ENCODE measurements at places on chromosomes 12 and 14. TPM values are rescaled to one million over a fixed set of nuclear protein-coding genes. Genes with fewer than 3 reads are reported as not detected.

- no peak overlapping the region for H3K27ac ChIP-seq
- H3K4me3 ChIP-seq = no peak overlapping the region
- no peak for DNase-seq
- no peaks in the 10 kb centered on the region for H3K4me1 ChIP-seq
- peaks cover 12% of the 10 kb centered on the region for H3K27me3 ChIP-seq
These were observed 12.5 kb downstream of the RTL1 start for GRCh38 chr14:100891051-100891450.

GRCh38 chr12:59004456-59004855 lies 84.2 kb upstream of the LRIG3 start:
- no peaks in the 10 kb centered on the region for H3K27me3 ChIP-seq

- H3K4me3 ChIP-seq = no peak overlapping the region
- no peak for DNase-seq
- H3K27me3 ChIP-seq = no peaks in the 10 kb centered on the region
- H3K27ac ChIP-seq = no peak overlapping the region
- H3K36me3 ChIP-seq = no peaks in the 10 kb centered on the region
- no peaks in the 10 kb centered on the region for H3K4me1 ChIP-seq
These were observed 174.8 kb downstream of the LRIG3 start for GRCh38 chr12:58745348-58746125.

DNA sequence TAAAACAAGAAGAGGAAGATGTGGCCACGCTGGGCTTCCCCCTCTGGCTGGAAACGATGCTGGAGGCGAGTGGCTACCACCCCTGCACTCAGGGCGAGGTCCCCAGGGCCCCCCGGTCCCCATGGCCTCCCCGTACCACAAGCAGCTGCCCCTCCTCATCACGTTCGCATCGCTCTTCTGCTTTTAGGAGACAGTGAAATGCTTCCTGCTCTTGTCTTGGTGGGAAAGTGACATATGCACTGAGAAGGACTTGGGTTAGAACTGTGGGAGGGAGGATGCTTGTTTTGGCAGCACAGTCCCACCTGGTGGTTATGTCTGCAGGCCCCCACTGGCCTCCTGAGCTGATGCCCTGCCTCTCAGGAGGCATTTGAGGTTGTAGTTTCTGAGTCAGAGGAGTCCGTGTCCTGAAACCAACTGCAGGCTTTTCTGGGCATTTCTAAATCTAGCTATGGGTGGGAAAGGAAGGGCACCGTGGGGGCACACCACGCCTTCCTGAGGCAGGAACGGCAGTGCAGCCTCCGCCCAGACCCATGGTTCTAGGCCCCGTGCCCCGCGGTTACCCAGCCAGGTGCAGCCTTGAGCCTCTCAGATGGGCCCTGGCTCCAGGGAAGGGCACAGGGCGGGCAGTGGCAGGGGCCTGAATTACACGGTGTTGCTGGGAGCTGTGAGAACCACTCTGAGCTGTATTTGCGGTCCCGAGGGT lies 139.3 kb downstream of the ADGRD1 start:
- H3K27ac ChIP-seq = no peak overlapping the region
- no peaks in the 10 kb centered on the region for H3K36me3 ChIP-seq
- peaks cover 12% of the 10 kb centered on the region for H3K4me1 ChIP-seq

DNA sequence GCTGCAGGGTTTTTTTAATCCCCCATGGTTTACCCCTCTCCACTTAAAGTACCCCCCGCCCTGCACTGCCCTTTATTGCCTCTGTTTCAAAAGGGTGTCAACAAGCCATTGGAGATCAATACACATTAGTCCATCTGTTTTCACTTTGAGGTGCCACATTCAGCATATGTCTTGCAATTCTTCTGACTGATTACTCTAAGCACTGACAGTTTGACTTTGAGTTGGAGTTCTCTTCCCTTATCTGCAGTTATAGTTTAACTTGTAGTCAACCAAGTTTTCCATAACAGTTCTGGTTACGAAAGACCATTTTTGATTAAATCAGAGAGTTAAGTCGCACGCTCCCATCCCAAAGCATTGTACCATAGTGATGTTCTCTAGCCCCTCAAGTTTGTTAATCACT lies 260.8 kb upstream of the TBX3 start:
- H3K4me3 ChIP-seq = no peak overlapping the region
- no peaks in the 10 kb centered on the region for H3K4me1 ChIP-seq
- no peaks in the 10 kb centered on the region for H3K36me3 ChIP-seq
- no peak overlapping the region for H3K27ac ChIP-seq

- H3K27me3 ChIP-seq = peaks cover 11% of the 10 kb centered on the region
- no peak for DNase-seq
- no peak overlapping the region for H3K4me3 ChIP-seq
- peaks cover 7% of the 10 kb centered on the region for H3K4me1 ChIP-seq
- H3K27ac ChIP-seq = no peak overlapping the region
These were observed 24.7 kb upstream of the OR6J1 start for GRCh38 chr14:22668863-22669262.

- no peak overlapping the region for H3K4me3 ChIP-seq
- DNase-seq = no peak
- H3K36me3 ChIP-seq = peaks cover 79% of the 10 kb centered on the region
- H3K4me1 ChIP-seq = peaks cover 12% of the 10 kb centered on the region
- no peaks in the 10 kb centered on the region for H3K27me3 ChIP-seq
- H3K27ac ChIP-seq = no peak overlapping the region
These were observed 188.3 kb upstream of the BCL2L14 start for GRCh38 chr12:11882301-11883019.

- DNase-seq = no peak
- no peak overlapping the region for H3K27ac ChIP-seq
- H3K4me1 ChIP-seq = peaks cover 16% of the 10 kb centered on the region
- H3K27me3 ChIP-seq = peaks cover 16% of the 10 kb centered on the region
These were observed 43.7 kb upstream of the TMED10 start for GRCh38 chr14:75220156-75220555.

DNA sequence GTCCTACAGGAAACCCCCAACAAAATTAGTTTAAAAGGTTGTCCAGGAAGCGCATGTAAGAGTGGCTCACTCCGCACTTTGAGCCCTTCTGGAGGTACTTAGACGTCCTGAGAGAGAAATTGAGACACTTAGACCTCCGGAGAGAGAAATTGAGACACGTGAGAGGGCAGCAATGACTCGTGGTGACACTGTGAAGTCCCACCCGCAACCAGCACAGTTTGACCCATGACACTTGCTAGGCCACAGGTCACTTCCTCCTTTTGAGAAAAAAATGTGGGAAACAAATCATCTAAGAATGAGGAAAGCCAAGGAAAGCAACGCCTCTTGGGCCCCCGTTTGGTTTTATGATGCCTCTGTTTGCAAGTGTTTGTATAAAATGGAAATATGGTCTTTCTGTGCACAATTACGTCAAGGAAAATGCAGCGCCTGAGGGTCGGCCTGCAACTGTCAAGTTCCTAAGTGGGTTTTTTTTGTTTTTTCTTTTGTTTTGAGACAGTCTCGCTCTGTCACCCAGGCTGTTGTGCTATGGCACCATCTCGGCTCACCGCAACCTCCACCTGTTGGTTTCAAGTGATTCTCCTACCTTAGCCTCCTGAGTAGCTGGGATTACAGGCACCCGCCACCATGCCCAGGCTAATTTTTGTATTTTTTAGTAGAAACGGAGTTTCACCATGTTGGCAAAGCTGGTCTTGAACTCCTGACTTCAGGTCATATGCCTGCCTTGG lies 13.6 kb upstream of the CDCA4 start:
- H3K27me3 ChIP-seq = peaks cover 8% of the 10 kb centered on the region
- no peak overlapping the region for H3K27ac ChIP-seq
- DNase-seq = no peak
- H3K36me3 ChIP-seq = peaks cover 3% of the 10 kb centered on the region
- H3K4me3 ChIP-seq = no peak overlapping the region
- H3K4me1 ChIP-seq = peaks cover 17% of the 10 kb centered on the region

GRCh38 chr12:53972152-53972702 lies 699 bp upstream of the HOXC11 start:
- peaks cover 92% of the 10 kb centered on the region for H3K27me3 ChIP-seq
- no peak for DNase-seq
- no peak overlapping the region for H3K4me3 ChIP-seq
- H3K4me1 ChIP-seq = peaks cover 10% of the 10 kb centered on the region
- no peak overlapping the region for H3K27ac ChIP-seq

GRCh38 chr12:30930238-30930637 lies 3.7 kb downstream of the TSPAN11 start:
- no peak overlapping the region for H3K4me3 ChIP-seq
- no peaks in the 10 kb centered on the region for H3K36me3 ChIP-seq
- no peaks in the 10 kb centered on the region for H3K4me1 ChIP-seq
- H3K27me3 ChIP-seq = peaks cover 36% of the 10 kb centered on the region
- no peak overlapping the region for H3K27ac ChIP-seq

- DNase-seq = no peak
- no peaks in the 10 kb centered on the region for H3K27me3 ChIP-seq
- no peak overlapping the region for H3K27ac ChIP-seq
- H3K4me1 ChIP-seq = no peaks in the 10 kb centered on the region
- H3K36me3 ChIP-seq = no peaks in the 10 kb centered on the region
These were observed 79.7 kb upstream of the PTPRR start for GRCh38 chr12:71000255-71000654.

DNA sequence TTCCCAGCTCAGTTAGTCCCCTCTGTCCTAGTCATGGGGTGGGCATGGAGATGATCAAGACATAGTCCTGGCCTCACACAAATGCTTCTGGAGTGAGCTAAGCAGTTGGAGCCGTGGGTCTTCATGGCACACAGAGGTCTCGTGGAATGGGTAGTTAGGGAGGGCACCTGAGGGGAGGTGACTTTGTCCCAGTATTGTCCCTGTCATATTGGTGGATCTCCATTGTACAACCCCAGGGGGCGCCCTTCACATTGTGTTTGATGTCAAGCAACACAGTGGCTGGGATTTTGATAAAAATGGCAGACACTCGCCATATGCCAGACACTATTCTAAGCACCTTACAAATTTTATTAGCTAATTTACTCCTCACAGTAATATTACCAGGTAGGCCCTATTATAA lies 175.4 kb upstream of the LHX5 start:
- H3K4me3 ChIP-seq = no peak overlapping the region
- no peaks in the 10 kb centered on the region for H3K4me1 ChIP-seq
- no peaks in the 10 kb centered on the region for H3K36me3 ChIP-seq
- DNase-seq = no peak

DNA sequence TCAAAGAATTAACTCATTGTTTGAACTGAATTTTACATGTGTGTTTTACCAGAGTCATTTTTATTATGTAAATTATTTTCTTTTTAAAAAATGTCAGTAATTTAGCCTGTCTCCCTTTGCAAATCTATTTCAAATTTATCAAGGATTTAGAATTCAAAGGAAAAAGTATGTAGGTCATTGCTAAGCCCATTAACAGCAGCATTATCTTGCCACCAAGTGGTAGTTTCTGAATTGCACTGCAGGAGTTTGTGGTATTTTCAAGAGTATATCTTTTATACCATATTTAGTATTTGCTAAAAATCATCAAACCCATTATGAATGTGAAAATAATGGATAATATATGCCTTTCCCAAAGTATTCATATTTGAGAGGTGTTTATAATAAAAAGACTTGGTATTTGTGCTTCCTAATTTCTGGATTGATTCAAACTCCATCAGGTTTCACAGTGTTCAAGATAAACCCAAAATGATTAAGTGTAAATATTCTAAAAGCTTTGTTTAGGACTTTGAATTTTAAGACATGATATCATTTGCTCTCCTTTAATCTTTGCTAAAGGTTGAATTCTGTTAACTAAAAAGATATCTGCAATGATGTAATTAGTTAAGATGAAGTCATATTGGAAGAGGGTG lies 711.4 kb downstream of the FSCB start:
- H3K36me3 ChIP-seq = no peaks in the 10 kb centered on the region
- no peak for DNase-seq
- H3K4me3 ChIP-seq = no peak overlapping the region
- no peak overlapping the region for H3K27ac ChIP-seq
- H3K27me3 ChIP-seq = no peaks in the 10 kb centered on the region

- H3K27ac ChIP-seq = no peak overlapping the region
- H3K4me1 ChIP-seq = no peaks in the 10 kb centered on the region
- no peaks in the 10 kb centered on the region for H3K36me3 ChIP-seq
- DNase-seq = no peak
- peaks cover 2% of the 10 kb centered on the region for H3K27me3 ChIP-seq
- no peak overlapping the region for H3K4me3 ChIP-seq
These were observed 21.0 kb downstream of the DLK1 start for GRCh38 chr14:100747736-100748135.

DNA sequence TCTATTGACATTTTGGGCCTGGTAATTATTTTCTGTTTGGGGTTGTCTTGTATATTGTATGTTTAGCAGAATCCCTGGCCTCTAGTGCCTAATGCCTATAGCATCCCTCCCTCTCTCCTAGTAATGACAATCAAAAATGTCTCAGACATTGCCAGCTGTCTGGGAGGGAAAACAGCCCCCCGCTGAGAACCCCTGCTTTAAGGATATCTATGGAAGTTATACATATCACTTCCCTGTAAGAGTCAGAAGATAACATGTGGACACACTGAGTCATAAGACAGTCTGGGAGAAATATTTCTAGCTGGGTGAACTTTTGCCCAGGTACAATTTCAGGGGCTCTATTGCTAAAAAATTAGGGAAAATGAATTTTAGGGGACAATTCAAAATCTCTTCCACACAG lies 255.0 kb downstream of the PAWR start:
- DNase-seq = no peak
- H3K27me3 ChIP-seq = no peaks in the 10 kb centered on the region
- H3K36me3 ChIP-seq = no peaks in the 10 kb centered on the region
- H3K4me1 ChIP-seq = no peaks in the 10 kb centered on the region

GRCh38 chr12:124508381-124509079 lies 58.9 kb downstream of the NCOR2 start:
- H3K27me3 ChIP-seq = no peaks in the 10 kb centered on the region
- no peak overlapping the region for H3K4me3 ChIP-seq
- DNase-seq = no peak
- no peaks in the 10 kb centered on the region for H3K36me3 ChIP-seq
- H3K4me1 ChIP-seq = no peaks in the 10 kb centered on the region

- no peak overlapping the region for H3K27ac ChIP-seq
- H3K4me3 ChIP-seq = no peak overlapping the region
- peaks cover 13% of the 10 kb centered on the region for H3K27me3 ChIP-seq
- no peak for DNase-seq
- H3K4me1 ChIP-seq = peaks cover 20% of the 10 kb centered on the region
These were observed 587.2 kb upstream of the ATP2B1 start for GRCh38 chr12:90295858-90296257.

GRCh38 chr12:121803861-121804416 lies at the start of gene SETD1B:
Gene SETD1B (plus strand): TSS chr12:121804009. CDS start chr12:121804738, 729 bp downstream.
- H3K27me3 ChIP-seq = no peaks in the 10 kb centered on the region
- peaks cover 51% of the 10 kb centered on the region for H3K36me3 ChIP-seq
- H3K4me1 ChIP-seq = peaks cover 31% of the 10 kb centered on the region
- DNase-seq = peak; percentile 62

- peak overlapping the region; percentile 91 for H3K27ac ChIP-seq
- peaks cover 10% of the 10 kb centered on the region for H3K36me3 ChIP-seq
- DNase-seq = no peak
- peaks cover 5% of the 10 kb centered on the region for H3K27me3 ChIP-seq
These were observed 439 bp upstream of the ANAPC5 start for GRCh38 chr12:121352682-121353018.

RND1 gene
- 2.6 TPM for total RNA-seq

ZCCHC8 gene
- total RNA-seq = 44.4 TPM

SERPINA1 gene
- total RNA-seq = 0.43 TPM

GDF3 gene
- total RNA-seq = not detected

MYF6 gene
- not detected for total RNA-seq

SERPINA10 gene
- total RNA-seq = not detected

GRIN2B gene
- total RNA-seq = not detected
